ENCODE measurements at places on chromosomes 13 and 19.

- DNase-seq, result no peak
These were observed 9.9 kb downstream of the TNFRSF19 start for GRCh38 chr13:23579896-23580683.

DNA sequence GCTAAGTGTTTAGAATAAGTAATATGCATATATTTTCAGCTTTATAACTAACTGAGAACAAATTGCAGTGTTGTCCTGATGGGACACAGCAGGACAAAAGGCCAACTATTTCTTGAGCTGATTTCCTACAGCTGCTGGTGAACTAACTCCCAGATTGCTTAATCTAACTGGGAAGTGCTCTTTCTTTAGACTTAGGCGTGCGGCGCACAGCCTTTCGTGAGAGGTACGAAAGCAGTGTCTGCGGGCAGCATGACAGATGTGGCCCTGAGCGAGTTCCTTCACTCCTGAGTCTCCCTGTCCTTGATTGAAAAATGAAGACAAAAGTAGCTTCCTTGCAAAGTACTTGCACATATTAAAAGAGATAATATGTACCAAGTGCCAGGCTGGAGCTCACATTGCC, 47.3 kb upstream of the NPAS1 start:
- DNase-seq, result no peak

DNA sequence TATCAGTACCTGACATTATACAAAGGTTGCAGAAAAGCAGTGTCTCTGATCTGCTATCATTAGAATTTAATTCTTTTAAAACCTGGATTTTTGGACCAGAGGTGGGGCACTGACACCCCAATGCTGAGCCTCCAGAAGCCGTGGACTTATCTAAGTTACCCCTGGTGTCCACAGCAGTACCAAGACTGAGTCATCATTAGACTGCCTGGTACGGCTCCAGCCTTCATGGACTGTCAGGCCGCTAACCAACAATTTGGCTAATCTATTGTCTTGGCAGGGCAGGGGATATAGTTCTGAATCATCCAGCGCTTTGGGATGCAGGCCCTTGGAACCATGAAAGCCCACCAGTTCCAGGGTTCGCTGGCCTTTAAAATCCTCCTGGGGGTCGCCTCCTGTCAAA, 78.3 kb downstream of the TSHZ3 start:
- DNase-seq, result no peak

GRCh38 chr19:47037766-47038165, 10.7 kb downstream of the TMEM160 start:
- no peak for DNase-seq

GRCh38 chr19:21765151-21765550, 2.2 kb downstream of the ZNF100 start:
- no peak for DNase-seq

DNA sequence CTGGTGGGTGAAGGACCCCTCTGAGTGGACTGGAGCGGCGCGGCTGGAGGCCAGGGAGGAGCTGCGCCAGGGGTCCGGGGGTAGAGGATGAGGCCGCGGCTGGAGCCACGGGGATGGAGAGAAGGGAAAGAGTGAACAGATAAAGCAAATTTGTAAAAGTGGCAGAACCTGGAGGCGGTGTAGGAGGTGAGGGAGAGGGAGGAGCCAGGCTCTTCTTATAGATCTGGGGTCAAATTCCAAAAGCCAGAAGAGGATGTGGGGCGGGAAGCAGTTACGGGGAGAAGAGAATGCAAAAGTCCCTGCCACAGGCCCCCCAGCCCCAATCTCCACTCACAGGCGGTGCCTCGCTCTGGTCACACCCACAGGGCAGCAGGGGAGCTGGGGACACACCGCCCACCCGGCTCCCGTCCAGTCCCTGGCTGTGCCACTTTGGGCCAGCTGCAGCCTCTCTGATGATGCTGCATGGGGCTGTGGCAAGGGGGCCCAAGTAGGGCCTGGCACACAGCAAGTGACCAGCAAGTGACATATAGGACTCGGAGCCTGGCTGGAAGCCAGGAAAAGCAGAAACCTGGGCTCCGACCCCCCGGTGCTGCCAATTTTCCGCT, 11.1 kb downstream of the LRRC4B start:
- DNase-seq, result no peak

DNA sequence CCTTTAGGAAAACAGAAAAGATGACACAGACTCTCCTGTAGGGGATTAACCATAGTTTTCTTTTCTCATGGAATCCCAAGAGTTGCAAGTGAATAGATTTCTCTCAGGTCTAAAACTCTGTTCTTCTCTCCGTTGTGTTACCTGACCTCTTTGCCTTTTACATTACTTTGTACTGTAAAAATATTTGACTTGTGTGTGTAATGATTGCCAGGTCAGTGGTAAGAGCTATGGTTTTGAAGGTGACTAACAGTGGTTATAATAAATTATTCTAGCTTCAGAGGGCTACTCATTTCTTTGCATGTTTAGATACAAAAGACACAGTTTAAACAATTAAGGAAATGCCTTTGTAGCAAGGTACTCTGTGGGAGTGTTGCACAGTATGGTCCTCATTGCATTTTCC, 23.0 kb upstream of the PSG2 start:
- no peak for DNase-seq

- DNase-seq, result no peak
These were observed 1.4 kb downstream of the CLIP3 start for GRCh38 chr19:36031308-36031707.

DNA sequence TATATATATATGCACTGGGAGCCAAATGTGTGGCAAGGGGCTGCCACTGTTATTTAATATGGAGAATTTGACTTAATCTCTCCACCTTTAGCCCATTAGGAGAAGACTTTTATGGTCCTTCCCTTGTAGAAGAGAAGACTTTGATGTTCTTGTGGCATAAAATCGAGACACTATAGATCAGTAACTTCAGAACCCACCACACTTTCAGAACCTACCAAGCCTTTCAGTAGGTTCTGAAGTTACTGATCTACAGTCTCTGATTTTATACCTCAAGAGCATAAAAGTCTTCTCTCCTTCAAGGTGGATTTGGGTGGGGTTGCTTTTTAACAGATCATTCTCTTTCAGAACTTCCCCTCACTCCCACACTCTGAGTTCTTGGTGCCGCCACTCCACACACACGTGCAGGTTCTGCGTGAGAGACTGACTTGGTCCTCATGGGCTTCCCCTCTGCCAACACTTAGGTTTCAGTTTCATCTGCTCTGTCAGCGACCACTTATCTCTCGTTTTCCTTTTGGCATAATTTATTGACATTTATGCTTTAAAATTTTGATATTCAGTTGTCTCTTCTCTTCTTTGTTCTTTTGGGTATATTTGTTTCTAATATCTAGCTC, 213.4 kb upstream of the PCDH17 start:
- DNase-seq, result no peak

GRCh38 chr19:50264483-50265186, 61.2 kb downstream of the MYH14 start:
- no peak for DNase-seq

DNA sequence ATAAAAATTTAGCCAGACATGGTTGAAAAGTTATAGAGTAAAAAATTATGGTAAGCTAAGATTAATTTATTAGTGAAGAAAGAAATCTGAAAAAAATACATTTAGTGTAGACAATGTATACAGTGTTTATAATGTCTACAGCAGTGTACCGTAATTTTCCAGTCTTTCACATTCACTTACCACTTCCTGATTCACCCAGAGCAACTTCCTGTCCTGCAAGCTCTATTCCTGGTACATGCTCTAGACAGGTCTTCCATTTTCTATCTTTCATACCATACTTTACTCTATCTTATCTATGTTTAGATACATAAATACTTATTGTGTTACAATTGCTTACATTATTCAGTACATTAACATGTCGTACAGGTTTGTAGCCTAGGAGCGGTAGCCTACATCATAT, 1387.8 kb upstream of the ATXN8OS start:
- DNase-seq, result no peak

DNA sequence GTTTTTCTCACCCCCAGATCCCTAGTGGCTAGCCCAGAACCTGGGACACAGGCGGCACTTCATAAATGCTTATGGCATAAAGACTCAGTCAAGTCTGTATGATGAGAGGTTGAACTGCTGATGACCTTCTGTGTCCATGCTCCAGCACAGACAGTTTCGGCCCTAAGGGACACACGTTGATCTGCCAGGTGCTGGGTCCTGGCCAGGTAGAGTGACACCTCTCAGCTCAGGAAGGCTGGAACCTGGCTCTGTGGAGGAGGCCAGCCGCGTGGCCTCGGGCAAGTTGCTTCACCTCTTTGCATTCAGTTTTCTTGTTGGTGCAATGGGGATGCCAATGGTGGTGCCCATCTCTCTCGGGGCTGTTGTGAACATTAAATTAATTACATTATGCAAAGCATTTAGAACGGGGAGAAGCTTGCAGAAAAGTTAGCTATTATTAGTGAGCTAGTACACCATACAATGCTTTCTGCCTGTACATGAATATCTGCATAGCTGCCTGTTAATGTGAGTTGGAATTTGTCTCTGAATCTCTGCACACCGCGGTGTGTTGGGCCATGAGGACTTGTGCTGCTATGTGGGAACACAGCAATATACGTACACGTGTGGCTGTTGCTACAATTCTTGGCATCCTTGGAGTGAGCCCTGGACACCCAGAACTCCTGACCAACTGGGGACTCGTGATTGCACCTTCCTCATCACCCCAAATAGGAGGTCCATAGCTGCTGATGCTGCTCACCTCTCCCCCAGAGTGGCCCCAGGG, 8.4 kb downstream of the GADD45B start:
- DNase-seq, result no peak

DNA sequence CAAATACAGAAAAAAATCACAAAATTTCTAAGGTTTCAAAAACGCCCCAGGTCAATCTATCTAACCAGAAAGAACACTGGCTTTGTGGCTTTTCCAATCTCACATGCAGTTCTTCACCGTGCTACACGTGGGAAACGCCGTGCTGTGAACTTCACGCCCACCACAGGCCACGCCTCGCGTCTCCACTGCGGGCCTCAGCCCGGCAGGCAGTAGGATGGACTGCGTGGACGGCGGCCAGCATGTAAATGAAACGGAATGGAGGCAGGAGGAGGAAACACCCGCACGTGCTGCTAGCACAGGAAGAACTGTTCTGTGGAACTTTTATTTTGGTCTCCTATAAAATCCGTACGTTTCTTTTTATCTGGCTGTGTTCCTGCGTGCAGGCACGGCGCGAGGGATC, 23.8 kb downstream of the ZNF787 start:
- no peak for DNase-seq

DNA sequence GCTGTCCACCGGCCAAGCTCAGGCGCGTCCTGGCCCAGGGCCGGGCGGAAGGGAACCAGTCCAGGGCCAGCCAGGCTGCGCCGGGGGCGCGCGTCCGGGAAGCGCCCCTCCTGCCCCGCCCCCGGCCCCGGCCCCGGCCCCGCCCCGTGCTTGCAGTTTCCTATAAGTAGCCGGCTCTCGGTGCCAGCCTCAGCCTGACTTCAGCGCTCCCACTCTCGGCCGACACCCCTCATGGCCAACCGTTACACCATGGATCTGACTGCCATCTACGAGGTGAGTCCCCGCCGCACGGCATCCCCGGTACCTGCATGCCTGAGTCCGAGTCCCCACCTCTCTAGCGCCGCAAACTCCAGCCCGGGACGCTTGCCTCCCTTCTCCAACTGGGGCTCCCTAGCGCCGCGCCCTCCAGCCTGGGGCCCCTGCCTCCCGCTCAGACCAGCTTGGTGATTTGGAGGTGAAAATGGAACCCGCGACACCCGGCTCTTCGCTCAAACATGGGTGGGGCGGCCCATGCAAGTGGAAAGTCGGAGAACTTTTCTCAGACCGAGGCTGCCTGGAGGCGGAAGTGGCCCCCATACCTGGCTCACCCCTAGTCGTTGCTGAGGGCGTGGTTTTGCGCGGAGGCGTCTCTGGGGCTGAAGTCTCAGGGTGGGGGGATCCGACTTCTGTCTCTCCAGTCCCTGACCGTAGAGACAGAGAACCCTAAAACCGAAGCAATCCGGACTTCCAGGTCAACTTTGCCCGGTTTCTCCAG, at the start of gene ZFP36:
Gene ZFP36 (plus strand): TSS at position 192 of the 754 bp plus-strand sequence. CDS start 58 bp downstream, at position 250.
- no peak for DNase-seq

DNA sequence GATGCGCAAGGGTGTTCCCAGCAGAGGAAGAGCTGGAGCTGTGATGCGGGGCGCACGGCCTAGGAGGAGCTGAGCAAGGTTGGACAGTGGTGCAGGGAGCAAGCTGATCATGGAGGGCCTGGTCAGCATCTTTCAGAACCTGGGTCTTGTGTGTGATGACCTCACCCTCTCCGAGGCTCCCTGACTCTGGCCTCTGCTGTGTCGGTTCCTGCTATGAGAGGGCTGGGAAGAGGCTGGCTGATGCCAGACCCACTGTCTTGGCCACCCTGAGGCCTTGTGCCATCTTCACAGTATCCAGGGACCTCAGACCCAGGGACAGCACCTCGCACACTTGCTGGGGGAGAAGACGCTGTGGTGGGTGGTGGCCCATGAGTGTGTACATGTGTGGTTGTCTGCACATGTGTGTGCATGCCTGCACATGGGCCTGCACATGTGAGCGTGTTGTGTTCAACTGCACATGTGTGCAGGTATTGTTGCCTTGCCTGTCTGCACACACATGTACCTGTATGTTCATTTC, 16.5 kb upstream of the C13orf46 start:
- DNase-seq, result no peak

- DNase-seq, result peak; percentile 67
These were observed 8.6 kb upstream of the SERP2 start for GRCh38 chr13:44365008-44365407.

DNA sequence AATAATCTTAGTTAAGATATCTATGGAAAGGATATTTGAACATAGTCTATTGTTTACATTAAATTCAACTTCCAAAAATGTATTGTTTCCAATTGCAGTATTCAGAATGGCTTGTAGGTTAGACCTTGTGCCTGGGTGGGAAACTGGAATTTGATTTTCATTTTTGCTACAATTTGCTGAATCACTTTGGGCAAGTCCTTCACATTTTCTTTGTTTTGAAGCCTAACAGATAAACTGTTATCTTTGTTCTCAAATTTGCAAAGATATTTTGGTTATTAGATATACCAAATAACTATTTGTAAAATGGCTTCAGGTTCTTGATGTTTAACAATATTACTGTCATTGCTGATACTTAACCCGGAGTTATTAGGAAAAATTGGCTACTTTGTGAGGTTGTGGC, 82.6 kb downstream of the WDFY2 start:
- DNase-seq, result no peak

DNA sequence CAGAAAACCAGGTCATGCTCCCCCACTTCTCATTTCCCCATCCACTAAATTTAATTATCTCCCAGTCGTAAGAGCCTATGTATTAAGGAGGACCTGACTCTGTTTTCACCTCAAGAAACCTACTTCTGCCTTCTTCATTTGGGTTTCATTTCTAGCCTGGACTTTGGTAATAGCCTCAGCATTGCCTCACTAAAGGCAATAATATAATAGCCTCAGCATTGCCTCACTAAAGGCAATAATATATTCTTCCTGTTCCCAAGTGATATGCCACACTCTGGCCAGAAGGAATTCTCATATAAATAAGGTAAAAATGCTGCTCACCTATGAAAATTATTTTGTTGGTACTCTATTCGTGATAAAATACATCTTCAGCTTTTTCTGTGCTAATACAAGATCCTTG, 993.9 kb downstream of the EFNB2 start:
- DNase-seq, result no peak

DNA sequence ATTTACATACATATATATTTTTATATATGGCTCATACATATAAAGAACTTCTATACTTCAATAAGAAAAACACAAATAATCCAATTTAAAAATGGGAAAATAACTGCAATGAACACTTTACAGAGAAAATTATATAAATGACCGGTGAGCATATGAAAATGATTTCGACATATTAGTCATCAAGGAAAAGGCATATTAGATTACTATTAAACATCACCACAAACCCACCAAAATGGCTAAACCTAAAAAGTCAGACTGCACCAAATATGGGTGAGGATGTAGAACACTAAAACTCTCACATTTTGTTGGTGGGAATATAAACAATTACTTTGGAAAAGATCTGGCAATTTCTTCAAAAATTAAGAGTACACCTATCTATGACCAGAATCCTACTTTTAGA, 316.2 kb downstream of the ENOX1 start:
- peak; percentile 5 for DNase-seq

Measured in fibroblast of skin of left quadriceps (primary cell).